ENCODE measurements at places on chromosomes 16 and 17.
A peak's percentile ranks its signal among the peaks of the same experiment; 100 is the strongest.

- peak; percentile 85 for DNase-seq
These were observed at the start of gene NUP85 for GRCh38 chr17:75205037-75205792. Gene NUP85, plus strand, starts transcription at chr17:75205679. Its CDS starts 83 bp downstream, at chr17:75205762.

GRCh38 chr17:79859676-79860615, 20.7 kb upstream of the CBX4 start:
- no peak for DNase-seq

GRCh38 chr17:39153599-39154051, 2.2 kb upstream of the PLXDC1 start:
- DNase-seq = peak; percentile 97

- DNase-seq = no peak
These were observed 968 bp downstream of the CEP112 start for GRCh38 chr17:66190738-66191592.

DNA sequence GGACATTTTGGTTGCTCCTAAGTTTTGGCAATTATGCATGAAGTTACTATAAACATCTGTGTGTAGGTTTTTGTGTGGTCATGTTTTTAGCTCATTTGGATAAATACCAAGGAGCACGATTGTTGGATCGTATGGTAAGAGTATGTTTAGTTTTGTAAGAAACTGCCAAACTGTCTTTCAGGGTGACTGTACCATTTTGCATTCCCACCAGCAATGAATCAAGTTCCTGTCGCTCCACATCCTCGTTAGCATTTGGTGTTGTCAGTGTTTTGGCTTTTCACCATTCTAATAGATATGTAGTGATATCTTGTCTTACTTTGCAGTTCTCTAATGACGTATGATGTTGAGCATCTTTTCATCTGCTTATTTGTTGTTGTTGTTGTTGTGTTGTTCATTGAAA, 20.2 kb downstream of the TENT4B start:
- DNase-seq = no peak

- DNase-seq = no peak
These were observed 135.4 kb downstream of the HS3ST3B1 start for GRCh38 chr17:14436266-14436665.

- DNase-seq = no peak
These were observed 77.7 kb downstream of the MRM3 start for GRCh38 chr17:859824-860195.

DNA sequence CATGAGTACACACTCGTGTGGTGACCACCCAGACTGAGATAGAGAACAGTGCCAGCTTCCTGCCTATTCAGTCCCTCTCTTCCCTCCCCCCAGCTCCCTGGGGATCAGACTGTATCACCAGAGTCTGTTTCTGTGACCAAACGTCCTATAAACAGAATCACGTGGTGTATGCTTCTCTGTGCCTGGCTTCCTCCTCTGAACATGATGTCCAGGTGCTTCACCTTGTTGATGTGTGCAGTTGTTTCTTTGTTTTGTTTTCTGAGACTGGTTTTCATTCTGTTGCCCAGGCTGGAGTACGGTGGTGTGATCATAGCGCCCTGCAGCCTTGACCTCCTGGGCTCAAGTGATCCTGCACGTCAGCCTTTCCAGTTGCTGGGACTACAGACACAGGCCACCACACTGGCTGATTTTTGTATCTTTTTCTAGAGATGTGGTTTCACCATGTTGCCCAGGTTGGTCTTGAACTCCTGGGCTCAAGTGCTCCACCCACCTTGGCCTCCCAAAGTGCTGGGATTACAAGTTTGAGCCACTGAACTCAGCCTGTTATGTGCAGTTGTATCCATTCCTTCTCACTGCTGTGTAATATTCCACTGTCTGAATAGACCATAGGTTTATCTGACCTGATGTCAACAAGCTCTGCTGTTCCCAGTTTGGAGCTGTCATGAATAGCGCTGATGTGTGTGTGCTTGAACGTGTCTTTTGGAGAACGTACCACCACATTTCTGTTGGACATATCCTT, 28.9 kb upstream of the PRM1 start:
- no peak for DNase-seq

DNA sequence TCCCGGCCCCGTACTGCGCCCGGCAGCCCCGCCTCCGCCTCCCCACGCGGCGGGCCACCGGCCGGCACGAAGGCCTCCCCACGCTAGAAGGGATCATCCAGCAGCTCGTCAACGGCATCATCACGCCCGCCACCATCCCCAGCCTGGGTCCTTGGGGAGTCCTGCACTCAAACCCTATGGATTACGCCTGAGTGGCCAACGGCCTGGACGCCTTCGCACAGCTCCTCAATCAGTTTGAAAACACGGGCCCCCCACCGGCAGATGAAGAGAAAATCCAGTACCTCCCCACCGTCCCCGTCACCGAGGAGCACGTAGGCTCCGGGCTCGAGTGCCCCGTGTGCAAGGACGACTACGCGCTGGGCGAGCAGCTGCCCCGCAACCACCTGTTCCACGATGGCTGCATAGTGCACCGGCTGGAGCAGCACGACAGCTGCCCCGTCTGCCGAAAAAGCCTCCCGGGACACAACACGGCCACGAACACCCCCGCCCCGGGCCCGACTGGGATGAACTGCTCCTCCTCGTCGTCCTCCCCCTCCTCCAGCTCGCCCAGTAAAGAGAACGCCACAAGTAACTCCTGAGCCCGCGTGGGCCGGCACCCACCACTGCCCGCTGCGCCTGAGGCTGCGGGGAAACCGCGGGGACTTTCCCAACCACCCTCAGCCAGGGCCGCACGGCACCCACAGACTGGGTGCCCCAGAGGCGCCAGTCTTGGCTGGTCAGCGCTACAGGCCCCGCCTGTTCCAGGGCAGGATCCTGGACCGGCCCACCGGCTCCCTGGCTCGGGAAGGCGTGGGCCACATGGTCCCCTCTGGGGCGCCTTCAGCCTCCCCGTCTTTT, 39.0 kb upstream of the AKAP1 start:
- peak; percentile 2 for DNase-seq

DNA sequence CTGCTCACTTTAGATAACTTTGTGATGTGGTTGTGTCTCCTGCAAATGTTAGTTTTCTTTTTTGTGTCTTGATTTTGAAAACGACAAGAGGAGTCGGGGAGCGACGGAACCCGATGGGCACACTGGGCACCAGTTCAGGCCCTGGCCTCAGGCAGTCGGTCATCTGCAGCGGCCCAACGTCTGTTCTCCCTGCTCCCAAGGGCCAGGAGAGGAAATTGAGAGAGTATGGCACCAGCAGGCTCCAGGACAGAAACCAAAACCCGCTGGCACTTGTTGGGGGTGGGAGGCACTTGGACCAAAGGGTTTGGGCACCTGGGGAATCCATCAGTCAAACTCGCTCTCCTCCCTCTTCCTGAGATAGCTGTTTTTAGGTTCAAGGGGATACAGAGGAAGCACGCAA, 17.2 kb downstream of the RBFOX3 start:
- DNase-seq = no peak

All from stimulated activated CD4-positive, alpha-beta T cell treated with anti-CD3 and anti-CD28 coated beads, TNF-alpha, amount 100 ng/mL, for 4 hours (primary cell).